NCI-H510A treated with DMSO at 0.1 percent for 48 hours (cell line): ENCODE measurements at places on chromosomes 6 and 20.

DNA sequence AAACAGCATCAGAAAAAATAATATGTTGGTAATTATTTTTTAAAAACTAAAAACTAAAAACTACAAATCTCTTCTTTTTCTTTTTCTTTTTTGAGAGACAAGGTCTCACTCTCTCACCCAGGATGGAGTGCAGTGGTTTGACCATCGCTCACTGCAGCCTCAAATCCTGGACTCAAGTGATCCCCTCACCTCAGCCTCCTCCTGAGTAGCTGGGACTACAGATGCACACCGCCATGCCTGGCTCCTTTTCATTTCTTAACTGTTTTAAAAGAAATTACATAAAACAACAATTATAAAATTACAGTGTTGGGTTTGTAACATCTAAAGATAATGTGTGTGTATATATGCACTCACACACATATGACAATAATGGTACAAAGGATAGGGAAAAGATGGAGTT lies 24.1 kb downstream of the HLA-E start:
- DNase-seq = no peak

GRCh38 chr6:110543106-110543505 lies 66.7 kb upstream of the SLC22A16 start:
- DNase-seq = no peak

DNA sequence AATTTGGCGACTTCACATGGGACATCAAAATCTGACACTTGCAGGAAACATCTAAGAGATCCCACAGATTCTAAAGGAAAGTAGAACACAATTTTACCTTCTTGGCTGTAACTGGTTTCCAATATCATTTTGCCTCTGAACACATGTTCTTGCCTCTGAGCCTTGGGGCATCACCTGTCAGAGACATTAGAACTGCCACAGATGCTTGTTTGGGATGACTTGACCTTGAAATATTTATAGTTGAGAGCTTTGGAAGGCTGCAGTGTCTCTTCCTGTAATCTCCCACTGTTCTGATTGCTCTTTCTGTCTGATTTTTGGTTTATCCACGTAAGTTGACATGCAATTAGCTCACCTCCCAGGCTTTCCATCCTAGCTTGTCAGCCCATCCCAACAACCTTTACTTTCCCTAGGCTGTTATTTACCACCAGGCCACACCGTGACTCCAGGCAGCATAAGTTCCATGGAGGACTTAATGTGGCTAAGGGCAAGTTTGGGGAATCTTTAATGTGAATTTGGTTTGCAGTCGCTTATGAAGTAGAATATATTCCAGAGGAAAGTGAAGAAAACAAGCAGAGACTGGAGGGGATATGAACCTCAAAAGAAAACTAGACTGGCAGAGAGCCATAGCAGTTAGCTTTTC lies 256.5 kb upstream of the RIN2 start:
- no peak for DNase-seq

- DNase-seq = no peak
These were observed 26.7 kb upstream of the COL10A1 start for GRCh38 chr6:116152620-116153019.
